ENCODE measurements at places on chromosomes 12 and 14.

DNA sequence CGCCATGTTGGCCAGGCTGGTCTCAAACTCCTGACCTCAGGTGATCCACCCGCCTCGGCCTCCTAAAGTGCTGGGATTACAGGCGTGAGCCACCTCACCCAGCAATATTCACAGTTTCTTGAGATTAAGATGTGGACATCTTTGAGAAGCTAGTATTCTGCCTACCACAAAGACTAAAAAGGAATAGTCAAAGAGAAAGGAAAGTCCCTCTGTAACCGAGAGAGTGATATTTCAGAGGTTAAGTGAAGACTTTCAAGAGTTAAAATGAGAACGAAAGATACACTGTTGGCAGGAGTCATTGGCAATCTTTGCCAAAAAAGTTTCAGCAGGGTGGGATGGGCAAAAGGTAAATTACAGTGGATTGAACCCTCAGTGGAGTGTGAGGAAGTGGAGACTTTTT lies 15.6 kb downstream of the DGKA start:
- DNase-seq = no peak

GRCh38 chr12:130017591-130018449 lies 114.0 kb upstream of the TMEM132D start:
- DNase-seq = peak; percentile 62

DNA sequence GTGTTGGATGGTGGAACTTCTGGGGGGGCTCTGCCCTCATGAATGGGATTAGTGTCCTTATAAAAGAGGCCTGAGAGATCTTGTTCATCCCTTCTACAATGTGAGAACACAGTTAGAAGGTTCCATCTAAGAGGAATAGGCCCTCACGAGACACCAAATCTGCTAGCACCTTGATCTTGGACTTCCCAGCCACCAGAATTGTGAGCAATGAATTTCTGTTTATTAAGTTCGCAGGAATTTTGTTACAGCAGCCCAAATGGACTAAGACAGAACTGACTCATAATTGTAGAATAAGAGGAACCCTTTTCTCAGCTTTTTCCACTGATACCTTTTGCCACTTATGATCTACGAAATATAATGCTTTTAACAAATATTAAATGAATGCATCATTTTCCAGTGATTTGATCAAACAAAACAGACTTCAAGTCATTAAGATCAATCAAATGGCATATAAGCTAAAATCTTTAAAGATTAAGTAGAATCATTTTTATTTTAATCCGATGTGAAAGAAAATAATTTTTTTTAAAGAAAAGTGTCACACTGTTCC lies 68.2 kb downstream of the HECTD1 start:
- DNase-seq = no peak

- DNase-seq = no peak
Measured at GRCh38 chr12:67827820-67828383, 161.3 kb upstream of the IFNG-AS1 start.

DNA sequence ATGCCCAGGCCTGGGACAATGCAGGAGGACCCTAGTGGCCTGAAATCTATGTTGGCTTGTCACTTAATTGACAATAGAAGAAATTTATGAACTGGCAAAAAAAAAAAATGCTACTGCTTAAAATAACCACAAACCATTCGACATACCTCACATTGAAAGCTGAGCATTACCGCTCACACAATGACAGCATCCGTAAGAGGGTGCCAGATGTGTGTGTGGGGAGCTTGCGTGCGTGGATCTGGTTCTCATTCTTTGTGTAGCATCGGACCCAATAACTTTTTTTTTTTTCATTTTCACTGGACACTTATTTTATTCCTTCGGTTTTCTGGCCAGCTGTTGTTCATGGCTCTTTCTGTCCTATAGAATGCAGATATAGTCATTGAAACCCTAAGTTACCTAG lies 216.7 kb downstream of the VRK1 start:
- no peak for DNase-seq

DNA sequence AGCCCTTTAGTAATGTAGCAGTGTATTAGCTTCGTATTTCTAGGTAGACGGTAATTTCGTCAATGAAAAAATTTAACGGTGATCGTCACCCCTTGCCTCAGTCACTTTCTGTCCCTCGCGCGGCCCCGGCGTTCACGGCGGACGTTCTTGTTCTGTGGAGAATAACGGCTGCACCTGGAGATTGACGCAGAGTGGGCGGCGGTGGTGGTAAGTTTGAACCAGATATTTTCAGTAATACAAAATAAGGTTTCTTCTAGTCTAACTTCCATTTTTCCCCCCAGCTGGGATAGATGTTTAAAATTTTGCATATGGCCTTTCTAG lies 341 bp downstream of the ZNF10 start:
- peak; percentile 64 for DNase-seq

GRCh38 chr12:108653082-108653516 lies 19.4 kb upstream of the SELPLG start:
- no peak for DNase-seq

DNA sequence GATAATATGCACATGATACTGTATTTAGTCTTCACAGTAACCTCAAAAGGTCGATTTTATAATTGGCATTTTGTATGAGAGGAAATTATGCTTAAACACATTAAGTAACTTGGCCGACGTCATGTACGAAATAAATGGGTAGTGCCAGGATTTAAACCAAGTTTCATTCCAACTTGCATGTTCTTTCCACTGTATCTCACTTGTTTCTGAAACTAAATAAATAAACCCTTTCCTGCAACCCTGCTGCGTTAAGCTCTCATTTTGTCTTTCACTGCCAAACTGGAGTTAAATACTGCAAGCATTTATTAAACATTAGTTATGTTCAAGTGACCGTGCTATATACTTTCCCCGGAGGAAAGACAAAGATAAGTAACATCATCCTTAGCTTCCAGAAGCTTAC lies 293.9 kb upstream of the PRKD1 start:
- peak; percentile 6 for DNase-seq

DNA sequence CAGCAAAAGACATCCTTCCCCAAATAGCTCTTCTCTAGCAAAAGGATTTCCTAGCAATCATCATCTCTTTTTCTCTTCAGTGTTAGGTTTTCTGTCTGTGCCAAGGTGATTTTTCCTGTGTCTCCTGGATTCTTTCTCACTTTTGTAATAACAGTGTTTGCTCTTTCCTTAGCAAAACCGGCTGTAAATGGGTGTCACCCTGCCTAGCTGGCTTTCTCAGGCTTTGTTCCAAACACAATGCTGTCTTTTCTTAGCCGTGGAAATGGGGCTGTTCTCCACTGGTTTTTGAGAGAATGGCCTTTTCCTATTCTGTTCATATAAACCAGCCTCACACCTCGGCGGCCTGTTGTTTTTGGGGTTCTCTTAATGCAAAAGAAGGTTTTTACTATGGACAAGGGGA lies 21.9 kb downstream of the JDP2 start:
- DNase-seq = no peak

GRCh38 chr12:60106214-60106613 lies 510.4 kb downstream of the SLC16A7 start:
- no peak for DNase-seq

- DNase-seq = no peak
Measured at GRCh38 chr14:70563869-70564268, 29.1 kb upstream of the ADAM20 start.

DNA sequence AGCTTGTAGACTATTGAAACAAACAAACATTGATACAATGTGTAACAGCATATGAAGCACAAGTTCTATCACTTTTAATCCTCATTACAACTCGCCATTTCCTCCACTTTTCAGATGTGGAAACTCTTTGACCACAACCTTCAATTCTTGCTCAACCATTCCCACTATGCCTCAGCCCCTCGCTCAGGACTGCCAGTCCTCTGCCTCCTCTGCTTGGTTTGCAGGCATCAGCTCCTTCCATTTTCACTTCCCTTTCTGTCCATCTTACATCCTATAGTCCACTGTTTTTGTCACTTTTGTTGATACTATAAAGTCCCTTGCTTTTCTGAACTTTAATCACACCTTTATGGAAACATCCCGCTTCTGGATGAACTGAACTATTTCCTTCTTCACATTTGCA lies 28.2 kb upstream of the CD27 start:
- DNase-seq = no peak

DNA sequence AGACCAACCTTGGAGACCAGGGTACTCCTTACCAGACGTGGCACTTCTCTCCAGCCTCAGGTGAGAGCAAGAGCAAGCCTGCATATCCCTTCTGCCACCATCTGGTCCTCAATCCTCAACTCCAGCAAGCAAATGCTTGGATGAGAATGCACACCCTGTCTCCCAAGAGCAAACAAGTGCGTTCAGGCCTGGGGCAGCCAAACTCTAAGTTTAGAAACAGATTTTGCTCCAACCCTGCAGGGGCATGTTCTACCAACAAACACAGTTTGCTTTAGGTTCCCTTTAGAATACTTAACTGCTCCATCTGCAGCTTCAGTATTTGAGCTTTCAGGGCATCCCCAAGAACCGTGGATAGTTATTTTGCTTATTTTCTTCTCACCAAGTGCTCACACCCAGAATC lies 55.9 kb upstream of the FICD start:
- DNase-seq = no peak

DNA sequence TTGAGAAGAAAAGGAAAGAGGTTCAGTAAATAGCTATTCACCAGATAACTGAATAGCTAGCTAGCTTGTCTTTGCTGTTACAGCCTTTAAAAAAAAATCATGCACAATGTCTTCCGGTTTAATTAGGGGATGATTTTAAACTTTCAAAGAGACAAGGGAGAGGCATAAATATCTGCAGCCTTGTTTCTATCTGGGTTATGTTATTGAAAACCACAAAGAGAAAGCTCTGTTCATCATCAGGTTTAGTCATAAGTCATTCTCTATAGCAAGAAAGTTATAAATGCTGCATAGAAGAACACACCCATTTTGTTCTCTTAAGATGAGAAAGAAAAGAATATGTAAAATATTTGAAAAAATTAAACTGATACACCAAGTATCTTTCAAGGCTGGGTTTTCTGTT lies 1046.9 kb downstream of the AACS start:
- no peak for DNase-seq

DNA sequence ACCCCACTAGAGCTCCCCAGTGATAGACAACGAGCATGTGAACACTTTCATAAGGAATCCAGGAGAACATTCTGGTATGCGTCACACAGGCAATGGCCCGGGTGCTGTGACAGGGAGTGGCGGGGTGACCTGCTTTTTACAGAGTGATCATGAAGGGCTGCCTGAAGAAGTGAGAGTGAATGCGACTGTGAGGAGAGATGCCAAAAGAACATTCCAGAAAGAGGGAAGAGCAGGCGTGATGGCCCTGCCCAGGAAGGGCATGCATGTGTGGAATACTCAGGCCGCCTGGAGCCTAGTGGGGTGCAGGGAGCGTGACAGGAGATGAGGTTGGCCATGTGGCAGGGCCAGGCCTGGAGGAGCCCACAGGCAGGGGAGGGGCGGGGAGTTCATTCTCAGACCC lies 53.8 kb downstream of the FZD10 start:
- no peak for DNase-seq

GRCh38 chr12:103540319-103540718 lies 44.6 kb upstream of the C12orf42 start:
- no peak for DNase-seq

GRCh38 chr12:123873793-123874192 lies 98.8 kb downstream of the CCDC92 start:
- no peak for DNase-seq

- no peak for DNase-seq
Measured at GRCh38 chr12:104526320-104526719, 69.6 kb downstream of the CHST11 start.

- no peak for DNase-seq
Measured at GRCh38 chr14:22812744-22813143, 2.5 kb downstream of the SLC7A7 start.

GRCh38 chr14:68111097-68111852 lies 291.7 kb downstream of the RAD51B start:
- DNase-seq = peak; percentile 84

- no peak for DNase-seq
Measured at GRCh38 chr12:89064780-89065179, 287.5 kb downstream of the DUSP6 start.

- DNase-seq = no peak
Measured at GRCh38 chr14:55913324-55914025, 204.7 kb upstream of the PELI2 start.

- no peak for DNase-seq
Measured at GRCh38 chr14:24954700-24955037, 95.3 kb downstream of the STXBP6 start.

- no peak for DNase-seq
Measured at GRCh38 chr12:685388-685787, 22.1 kb upstream of the NINJ2 start.

DNA sequence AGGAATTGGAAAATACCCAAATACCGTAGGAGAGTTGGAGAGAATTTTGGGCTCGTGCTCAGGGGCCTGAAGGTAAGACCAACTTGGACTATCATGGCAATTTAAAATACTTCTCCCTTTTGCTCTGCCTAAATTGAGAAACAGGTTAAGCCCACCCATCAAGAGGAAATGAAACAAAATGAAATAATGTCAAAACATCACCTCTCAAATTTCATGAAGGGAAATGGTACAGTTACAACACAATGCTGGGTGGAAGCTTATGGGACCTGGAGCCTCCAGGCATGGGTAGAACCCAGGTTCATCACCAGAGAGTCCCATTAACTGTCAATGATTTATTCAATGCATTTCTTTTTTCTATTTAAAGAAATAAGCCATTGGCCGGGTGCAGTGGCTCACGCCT lies 33.7 kb downstream of the FOS start:
- DNase-seq = no peak

DNA sequence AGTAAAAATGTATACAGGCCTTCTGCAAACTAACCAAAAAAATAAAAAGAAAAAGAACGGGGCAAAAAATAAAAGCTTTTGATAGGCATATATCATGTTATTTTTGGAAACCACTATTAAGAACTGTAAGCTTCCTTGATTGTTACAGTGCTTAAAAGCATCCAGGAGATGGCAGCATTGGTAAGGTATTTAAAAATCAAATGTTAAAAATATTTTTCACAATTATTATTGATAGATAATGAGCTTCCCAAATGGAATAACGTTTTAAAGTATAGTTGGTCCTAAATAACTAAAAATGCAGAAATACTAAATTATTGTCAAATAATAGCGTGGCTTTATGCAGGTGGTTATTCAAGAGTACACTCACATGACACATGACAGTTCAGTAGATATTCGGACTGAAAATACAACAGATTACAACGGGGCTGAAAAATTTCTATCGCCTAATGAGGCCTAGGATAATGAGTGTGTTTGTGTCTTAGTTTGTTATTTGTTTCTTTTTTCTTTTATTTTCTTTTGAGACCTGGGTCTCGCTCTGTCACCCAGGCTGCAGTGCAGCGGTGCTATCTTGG lies 127.2 kb upstream of the ATF7IP start:
- DNase-seq = peak; percentile 36

GRCh38 chr12:22355011-22355580 lies 20.6 kb upstream of the ST8SIA1 start:
- no peak for DNase-seq

GRCh38 chr12:10247436-10248058 lies 34.9 kb downstream of the GABARAPL1 start:
- DNase-seq = no peak

DNA sequence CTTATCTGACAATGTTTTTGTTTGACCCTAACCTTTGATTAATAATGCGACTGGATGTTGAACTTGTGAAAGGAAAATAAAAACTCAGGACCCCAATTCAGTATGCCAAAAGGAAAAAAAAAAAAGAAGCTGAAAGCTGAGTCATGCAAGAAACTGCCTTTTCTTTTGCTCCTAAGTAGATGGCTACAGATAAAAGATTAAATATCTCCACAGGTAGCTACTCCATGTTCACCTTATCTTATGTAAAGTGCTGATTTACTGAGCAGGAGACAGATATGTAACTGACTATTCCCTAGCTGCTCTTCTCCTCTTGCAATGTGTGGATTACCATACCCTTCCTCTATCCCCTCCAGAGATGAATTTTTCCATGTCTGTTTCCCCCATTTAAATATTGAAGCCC lies 30.8 kb upstream of the TCL1B start:
- DNase-seq = no peak

- no peak for DNase-seq
Measured at GRCh38 chr12:3164454-3165077, 87.4 kb downstream of the TSPAN9 start.
